Glomerular endothelial cell (primary cell): ENCODE measurements at places on chromosomes 16 and 17. TPM values are rescaled to one million over a fixed set of nuclear protein-coding genes. Genes with fewer than 3 reads are reported as not detected.

Gene KRTAP4-2
- not detected in 2 replicates for total RNA-seq

Gene ATF7IP2
- 4.0 and 14.9 TPM in 2 replicates for total RNA-seq

Gene KRT33B
- total RNA-seq, result not detected in 2 replicates

Gene KRTAP9-4
- not detected in 2 replicates for total RNA-seq

Gene ASGR2
- not detected in 2 replicates for total RNA-seq

Gene CACNG3
- total RNA-seq, result not detected in 2 replicates

Gene PRR29
- 0.12 and 2.0 TPM in 2 replicates for total RNA-seq

Gene DUSP3
- 77.5 and 84.3 TPM in 2 replicates for total RNA-seq

Gene MYCBPAP
- total RNA-seq, result 0.23 and 1.6 TPM in 2 replicates

Gene TMC7
- 1.1 and 2.7 TPM in 2 replicates for total RNA-seq
